NCI-H2081 treated with DMSO at 0.1 percent for 48 hours (cell line): ENCODE measurements at places on chromosomes 12 and 14.

DNA sequence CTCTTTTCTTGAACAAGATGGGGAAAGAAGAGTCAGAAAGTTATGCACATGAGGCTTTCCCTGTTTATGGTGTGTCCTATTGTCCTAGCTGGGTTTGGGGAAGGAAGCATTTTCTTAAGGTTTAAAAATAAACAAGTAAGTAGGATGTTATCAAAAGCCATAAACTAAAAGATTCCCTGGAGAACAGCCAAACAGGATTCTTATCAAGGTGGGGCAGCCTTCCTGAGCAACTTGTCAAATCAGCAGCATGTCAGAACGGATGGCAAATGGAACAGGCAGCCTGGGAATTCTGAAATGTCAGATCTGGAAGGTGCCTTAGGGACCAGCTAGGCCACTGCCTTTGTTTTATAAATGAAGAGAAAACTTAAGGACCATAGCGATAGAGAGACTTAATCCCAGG lies 152.2 kb upstream of the RGS6 start:
- DNase-seq = no peak

DNA sequence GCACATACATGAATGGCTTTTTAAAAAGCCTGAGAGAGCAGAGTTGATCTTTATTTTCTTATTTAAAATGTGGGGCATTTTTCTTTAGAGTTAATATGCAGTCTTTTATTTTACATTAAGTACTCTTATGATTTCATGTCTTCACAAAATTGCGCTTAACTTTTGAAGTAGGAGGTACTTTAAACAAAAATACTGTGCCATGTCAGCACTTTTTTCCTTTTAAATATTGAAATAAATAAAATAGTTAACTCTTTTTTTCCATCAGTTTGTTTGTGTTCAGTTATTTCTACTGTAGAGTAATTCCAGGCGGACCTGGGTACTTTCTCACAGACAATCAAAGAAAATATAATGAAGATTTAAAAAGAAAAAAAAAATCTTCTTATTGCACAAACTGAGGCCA lies 231.7 kb downstream of the DPF3 start:
- DNase-seq = no peak

DNA sequence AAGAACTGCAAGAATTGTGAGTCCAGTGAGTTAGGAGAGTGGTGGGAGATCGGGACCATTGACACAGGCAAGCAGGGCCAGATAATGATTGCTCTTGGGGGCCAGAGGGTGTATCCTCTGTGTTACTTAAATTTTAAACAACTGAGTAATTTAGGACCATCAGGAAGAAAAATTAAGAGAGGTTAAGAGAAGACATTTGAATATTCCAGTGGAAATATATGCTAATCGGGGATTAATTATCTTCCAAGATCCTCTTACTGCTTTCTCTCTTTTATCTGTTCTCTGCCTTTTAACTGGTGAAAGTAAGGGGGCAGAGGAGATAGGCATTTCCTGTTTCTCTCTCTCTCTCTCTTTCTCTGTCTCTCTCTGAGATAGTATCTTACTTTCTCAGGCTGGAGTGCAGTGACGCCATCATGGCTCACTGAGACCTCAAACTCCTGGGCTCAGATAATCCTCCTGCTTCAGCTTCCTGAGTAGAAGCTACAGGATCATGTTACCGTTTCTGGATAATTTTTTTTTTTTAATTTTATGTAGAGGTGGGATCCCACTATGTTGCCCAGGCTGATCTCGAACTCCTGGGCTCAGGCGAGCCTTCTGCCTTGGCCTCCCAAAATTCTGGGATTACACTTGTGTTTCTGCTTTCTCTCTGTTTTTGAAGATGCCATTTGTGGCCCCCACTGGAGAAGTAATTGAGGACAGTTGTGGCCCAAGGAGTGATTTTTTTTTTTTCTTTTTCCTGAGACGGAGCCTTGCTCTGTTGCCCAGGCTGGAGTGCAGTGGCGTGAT lies 85.1 kb downstream of the DIP2B start:
- no peak for DNase-seq

DNA sequence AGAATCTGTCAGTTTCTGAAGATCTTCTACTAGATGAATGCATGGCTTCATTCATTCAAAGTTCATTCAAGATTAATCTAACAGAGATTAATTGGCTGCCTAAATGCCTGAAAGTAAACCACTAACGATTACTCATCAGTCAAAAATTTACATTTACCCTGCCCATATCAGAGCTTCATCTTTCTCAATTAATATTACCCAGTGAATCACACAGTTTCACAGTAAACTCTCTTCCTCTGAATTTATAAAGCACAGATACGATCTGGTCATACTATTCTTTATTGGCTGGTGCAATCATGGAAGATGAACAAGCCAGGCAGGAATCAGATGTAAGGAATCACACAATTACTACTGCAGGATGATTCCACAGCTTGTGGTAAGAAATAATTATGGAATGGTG lies 377.7 kb downstream of the SLC16A7 start:
- DNase-seq = no peak

- DNase-seq = no peak
Observed at GRCh38 chr14:20215196-20215595, 8.3 kb upstream of the OR11H6 start.
